Epithelial cell of proximal tubule (primary cell): ENCODE measurements at places on chromosomes 3 and 15. TPM values are rescaled to one million over a fixed set of nuclear protein-coding genes. Genes with fewer than 3 reads are reported as not detected.

MKRN3 gene
- 0.81 TPM in 1 of 2 replicates, not detected in the other for total RNA-seq

DHX36 gene
- total RNA-seq = 24.5 and 49.7 TPM in 2 replicates

POU1F1 gene
- not detected in 2 replicates for total RNA-seq

DAZL gene
- total RNA-seq = not detected in 2 replicates

SLC22A14 gene
- total RNA-seq = not detected in 2 replicates

PLAAT1 gene
- total RNA-seq = 2.1 and 4.8 TPM in 2 replicates

NMB gene
- total RNA-seq = 16.1 and 17.4 TPM in 2 replicates

GRCh38 chr3:13559764-13560525, 11.0 kb downstream of the FBLN2 start:
- no peak for DNase-seq

DNA sequence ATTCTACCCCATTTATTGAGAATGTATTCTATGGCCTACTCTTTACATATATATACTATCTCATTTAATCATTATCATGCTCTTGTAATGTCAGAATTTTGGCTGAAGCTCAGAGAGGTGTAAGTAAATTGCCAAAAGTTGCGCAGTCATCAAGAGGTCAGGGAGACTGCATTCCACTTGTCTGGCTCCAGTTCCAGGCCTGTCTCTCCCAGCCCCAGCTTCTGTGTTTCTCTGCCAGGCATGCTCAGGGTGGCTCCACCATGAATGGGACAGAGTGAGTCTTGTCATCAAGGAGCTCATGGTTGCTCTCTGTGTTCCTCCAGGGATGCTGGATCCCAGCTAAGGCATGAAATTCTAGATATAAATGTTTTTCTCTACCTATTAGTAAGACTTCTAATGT, 635.1 kb upstream of the MDFIC2 start:
- no peak for DNase-seq

DNA sequence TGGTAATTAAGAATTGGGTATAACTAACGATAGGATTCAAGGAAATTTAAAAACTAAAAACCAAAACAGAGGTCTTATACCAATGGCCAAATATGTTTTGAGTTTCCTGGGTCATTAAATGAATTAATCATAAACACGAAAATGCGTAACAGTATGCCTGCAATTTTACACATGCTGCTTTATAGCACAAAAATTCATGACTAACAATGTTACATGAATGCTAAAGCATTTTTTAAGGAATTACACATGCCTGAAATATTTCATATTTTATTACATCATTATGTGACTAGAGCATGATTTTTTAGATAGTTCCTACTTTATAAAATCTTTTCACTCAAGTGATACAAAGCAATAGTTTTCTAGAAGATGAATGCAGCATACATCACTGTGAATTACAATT, 74.7 kb downstream of the ZNF148 start:
- no peak for DNase-seq

DNA sequence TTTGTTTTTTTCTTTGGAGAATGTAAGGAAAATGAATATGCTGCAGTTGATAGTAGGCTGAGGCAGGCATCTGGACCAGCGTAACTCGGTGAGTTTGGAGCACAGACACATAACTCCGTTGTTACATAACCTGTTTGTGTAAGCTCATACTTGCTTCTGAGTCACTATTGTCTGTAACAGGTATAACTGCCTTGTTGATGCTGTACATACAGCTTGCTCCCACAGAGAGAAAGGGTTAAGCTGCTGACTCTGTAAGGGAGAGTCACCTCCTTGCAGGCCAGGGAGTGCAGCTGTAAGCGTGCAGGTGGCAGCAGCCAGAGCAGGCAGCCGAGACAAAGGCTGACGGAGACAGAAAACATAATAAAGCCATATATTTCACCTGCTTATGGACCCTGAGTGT, 20.4 kb downstream of the RETNLB start:
- no peak for DNase-seq

DNA sequence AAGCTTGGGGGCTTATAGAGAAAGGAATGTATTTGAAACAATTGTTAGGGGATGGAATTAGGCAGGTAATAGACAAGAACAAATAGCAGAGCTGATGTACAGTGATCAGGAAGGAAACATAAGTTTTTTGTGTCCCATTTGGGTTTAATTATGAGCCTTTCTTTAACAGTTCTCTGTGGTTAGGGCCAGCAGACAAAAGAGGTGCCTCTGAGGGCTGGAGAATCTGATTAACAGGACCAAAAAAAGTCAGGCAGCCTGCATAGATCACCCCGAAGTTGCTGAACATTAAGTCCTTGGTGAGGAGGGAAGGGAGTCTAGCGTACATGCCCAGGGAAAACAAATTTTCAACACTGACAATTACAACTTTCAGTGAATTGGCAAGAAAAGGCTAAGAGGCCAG, 88.6 kb upstream of the SPRED1 start:
- no peak for DNase-seq

GRCh38 chr3:120634539-120634938, 38.4 kb downstream of the NDUFB4 start:
- DNase-seq = no peak

GRCh38 chr3:179113903-179114302, 34.3 kb upstream of the PIK3CA start:
- no peak for DNase-seq

DNA sequence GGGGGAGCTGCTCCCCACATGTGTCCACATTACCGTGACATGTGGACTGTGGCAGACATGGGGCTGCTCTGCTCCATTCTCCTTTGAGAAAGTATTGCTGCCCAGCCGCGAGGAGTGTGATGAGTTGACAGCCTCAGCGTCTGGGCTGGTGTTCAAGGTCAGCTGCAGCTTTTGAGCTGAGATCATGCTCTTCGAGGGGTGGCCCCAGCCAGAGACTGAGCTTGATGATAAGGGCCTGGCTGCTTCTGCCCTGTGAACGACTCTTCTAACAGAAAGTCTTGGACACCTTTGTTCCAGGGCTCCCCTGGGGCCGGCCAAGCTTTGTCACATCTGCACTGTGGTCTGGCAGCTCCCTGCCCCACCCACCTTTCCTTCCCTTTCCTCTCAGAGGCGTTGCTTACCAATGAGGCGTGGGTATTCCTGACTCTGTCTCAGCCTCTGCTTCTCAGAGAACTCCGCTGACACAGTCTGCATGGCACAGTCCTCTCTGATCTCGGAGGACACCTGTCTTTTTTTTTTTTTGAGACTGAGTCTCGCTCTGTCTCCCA, 86.6 kb downstream of the CHRD start:
- no peak for DNase-seq

DNA sequence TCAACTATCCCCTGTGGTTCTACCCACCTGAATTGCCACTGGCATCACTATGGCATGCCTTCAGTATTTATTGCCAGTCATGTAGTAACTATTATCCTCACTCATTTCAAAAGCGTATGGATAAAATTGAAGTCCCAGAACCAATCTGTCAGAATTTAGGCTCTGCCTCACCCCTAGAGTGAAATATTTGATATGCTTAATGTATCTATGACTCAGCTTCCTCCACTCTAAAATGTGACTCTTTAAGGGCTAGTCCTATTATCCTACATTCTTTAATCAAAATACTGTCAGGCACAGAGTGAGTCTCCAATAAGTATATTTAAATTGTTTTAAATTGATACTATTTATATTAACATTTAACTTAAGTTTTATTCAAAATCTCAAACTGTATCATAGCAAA, 27.6 kb downstream of the ARPP21 start:
- DNase-seq = no peak

GRCh38 chr15:77027111-77027696, 32.3 kb downstream of the PSTPIP1 start:
- no peak for DNase-seq

GRCh38 chr15:96002890-96003859, 327.3 kb upstream of the NR2F2 start:
- no peak for DNase-seq

GRCh38 chr15:74752531-74752930, 3.9 kb downstream of the CYP1A2 start:
- DNase-seq = peak; percentile 18

- DNase-seq = no peak
These were observed 57.9 kb upstream of the EPHA6 start for GRCh38 chr3:96756516-96756915.

DNA sequence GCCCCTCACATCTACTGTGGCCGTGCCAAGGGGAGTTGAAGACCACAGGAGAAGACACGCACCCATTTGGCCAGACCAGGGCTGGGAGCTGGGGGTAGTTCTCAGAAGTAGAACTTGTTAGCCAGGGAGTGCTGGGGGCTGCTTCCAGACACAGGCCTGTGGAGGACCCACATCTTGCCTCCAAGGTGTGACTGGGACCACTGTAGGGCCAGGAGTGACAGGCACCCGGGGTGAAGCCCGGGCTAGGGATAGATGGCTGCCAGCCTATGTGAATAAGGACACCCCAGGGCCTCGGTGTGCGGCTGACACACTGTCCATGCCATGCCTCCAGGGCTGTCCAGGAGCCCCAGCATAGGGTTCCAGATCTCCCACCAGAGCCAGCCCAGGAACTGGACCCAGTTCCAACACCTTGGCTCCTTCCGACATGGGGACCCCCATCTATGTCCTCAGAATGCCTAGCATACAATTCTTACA, 1.8 kb downstream of the ANPEP start:
- DNase-seq = no peak

DNA sequence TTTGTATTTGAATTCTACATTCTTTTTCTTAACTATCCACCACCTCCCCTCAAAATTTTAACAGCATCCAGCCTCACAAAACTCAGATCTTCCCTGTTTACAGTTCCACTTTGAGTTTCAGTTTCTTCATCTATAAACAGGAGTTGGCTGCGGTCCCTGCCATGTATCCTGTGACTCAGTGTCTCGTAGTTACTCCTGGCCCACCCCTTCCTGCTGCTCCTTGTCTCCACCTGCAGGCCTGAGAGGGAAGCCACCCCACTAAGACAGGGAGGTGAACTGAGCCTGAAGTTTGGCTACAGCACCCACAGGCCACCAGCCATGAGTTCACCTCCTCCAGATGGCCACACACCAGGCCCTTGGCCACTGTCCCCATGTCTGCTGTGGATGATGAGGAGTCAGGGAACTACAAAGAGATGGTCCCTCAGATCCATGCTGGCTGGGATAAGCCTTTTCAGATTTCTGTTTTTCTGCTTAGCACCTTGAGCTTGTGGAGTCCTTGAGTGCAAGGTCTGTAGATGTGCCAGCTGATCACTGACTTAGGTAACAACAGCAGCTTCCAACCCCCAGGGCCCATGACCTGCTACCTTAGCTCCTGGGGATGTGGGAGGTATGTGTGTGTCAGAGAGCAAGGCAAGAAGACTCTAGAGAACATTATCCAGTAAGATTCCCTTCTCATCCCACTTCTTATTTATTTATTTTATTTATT, 37.5 kb downstream of the CD86 start:
- no peak for DNase-seq

GRCh38 chr15:38058596-38059075, 124.2 kb downstream of the TMCO5A start:
- peak; percentile 44 for DNase-seq

DNA sequence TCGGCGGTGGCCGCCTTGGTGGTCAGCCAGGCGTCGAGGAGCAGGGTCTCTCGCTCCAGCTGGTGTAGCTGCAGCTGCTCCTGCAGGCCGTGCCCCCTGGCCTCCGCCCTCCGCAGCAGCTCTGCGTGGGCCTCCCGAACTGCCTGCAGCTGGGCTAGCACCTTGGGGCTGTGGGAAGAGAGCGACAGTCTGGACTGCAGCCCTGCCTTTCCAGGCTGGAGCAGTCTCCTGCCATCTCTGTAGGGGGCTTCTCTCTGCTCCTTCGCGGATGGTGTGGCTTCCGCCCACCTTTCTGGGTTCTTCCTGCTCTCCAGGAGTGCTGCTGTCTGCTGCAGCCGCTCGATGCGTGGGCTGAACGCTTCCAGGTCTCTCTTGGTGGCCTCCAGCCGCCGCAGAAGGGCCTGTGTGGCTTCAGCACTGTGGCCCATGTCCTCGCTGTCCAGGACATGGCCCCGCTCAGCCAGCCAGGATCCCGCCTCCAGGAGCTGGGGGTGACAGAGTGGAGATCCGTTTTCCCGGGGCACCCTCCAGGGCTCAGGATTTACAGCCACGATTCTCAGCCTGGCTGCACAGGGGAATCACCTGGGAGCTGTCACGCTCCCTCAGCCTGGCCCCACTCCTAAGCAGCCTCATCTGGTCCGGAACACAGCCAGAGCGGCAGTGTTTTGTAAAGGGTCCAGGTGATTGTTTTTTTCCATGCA, 16.8 kb downstream of the PLA2G4B start:
- DNase-seq = no peak

- DNase-seq = peak; percentile 68
These were observed 12.4 kb upstream of the SHF start for GRCh38 chr15:45200001-45200798.

DNA sequence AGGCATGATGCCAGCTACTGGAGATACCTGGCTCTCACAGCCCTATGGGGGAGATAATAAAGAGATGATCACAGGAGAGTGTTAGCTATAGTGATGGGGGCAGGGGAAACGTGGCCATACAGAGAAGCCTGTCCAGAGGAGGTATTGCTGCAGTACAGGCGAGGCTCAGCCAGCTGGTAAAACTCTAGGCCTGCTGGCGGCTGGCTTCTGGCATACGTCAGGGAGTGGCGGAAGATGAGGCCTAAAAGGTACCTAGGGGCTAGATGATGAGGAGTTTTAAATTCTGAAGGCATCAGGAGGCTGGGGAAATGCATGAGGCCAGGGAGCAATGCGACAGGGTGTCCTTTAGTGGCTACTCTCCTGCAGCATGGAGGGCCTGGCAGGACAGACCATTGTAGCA, 110.7 kb downstream of the EEFSEC start:
- no peak for DNase-seq

GRCh38 chr3:177802151-177802900, 605.0 kb upstream of the TBL1XR1 start:
- DNase-seq = no peak

- no peak for DNase-seq
These were observed at the start of gene THBS1 for GRCh38 chr15:39580485-39581241. Gene THBS1 (plus strand): TSS chr15:39581079. CDS start chr15:39581858, 779 bp downstream.

- DNase-seq = no peak
These were observed 449.5 kb upstream of the TBL1XR1 start for GRCh38 chr3:177646749-177647148.

GRCh38 chr3:120418866-120419490, 31.8 kb downstream of the FSTL1 start:
- no peak for DNase-seq

DNA sequence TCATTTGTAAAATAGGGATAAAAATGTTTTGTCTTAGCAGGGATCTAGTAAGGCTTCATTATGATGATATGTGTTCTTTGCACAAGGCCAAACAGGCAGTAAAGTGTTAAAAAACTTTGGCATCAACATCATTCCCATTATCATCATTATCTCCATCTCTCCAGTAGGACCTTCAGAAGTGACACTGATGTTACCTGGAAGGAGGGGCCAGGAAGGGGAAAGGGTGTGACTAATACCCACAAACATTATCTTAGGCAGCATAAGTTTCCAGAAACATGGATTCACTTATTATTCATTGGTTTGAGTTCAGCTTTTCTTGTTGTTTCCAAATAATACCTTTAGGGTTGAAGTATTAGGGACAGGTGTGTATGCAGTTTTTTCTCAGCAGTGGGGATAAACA, 399.6 kb downstream of the PTPRG start:
- DNase-seq = no peak

DNA sequence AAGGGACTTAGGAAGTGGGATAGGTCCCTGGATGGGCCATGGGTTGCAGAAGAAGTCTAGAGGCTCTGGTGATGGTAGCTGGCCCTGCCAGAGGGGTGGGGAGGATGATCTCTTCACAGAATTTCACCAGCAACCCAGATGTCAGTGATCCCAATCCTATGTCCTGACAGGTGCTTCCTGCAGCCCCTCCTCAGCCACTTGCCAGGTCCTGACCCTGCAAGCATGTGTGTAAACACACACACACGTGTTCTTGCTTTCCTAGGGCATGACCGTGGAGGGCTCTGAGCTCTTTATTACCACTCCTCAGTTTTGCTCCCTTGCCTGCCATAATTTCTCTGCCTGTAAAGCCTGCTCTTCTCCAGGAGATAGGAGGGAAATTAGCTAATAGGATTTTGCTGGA, 12.5 kb downstream of the TEX264 start:
- no peak for DNase-seq
